ENCODE measurements at places on chromosomes 6 and 20.
A peak's percentile ranks its signal among the peaks of the same experiment; 100 is the strongest.

DNA sequence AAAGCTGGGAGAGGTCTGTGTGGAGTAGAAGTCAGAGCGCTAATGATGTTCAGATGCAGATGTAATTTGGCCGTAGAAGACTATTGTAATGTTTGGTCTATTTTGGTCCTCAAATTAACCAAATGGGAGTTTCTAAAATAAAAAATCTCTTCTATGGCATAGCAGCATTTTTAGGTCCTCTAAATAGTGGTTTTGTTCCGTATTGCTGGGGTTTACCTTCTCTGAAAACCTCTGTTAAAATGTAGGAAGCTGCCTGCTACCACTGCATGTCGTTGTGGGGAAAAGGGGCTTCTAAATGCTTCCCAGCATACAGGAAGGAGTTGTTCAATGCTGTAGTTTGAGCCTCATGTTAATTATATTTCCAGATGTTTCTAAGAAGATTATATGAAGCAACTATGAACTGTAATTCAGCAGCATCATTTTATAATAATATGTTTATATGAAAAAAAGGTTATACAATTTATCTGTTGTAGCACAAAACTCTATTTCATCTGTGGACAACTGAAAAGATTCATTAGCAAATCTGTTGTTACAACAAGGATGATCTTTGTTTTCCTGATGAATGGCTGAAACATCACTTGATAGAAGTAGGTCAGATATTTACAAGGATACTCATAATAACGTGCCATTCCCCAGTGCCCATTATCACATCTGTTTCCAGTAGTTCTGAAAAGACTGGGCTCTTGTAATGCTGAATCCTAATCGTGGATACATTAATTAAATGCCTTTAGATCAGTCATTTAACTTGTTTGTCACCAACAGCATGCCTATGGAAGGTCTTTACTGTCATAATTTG lies 256.6 kb downstream of the TBC1D7 start:
- no peak for DNase-seq

GRCh38 chr6:139126931-139127330 lies 7.9 kb upstream of the HECA start:
- DNase-seq = no peak

DNA sequence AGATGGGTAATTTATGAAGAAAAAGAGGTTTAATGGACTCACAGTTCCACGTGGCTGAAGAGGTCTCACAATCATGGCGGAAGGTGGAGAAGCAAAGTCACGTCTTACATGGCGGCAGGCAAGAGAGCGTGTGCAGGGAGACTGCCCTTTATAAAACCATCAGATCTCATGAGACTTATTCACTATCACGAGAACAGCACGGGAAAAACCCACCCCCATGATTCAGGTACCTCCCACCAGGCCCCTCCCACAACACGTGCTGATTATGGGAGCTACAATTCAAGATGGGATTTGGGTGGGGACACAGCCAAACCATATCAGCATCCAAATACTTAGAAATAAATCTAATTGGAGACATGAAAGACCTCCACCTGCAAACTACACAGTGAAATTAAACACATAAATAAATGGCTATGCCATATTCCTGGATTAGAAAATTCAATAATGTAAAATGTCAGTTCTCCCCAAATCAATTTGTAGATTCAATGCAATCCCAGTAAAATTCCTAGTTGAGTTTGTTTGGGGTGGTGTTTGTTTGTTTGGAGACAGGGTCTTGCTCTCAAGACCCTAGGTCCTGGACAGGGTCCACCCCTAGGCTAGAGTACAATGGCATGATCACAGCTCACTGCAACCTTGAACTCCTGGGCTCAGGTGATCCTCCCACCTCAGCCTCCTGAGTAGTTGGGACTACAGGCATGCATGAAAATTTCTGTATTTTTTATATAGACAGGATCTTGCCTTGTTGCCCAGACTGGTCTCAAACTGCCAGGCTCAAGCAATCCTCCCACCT lies 101.6 kb downstream of the TAF4 start:
- DNase-seq = no peak

GRCh38 chr6:125793863-125794262 lies 3.1 kb downstream of the NCOA7 start:
- no peak for DNase-seq

GRCh38 chr6:92723390-92723931 lies 695.9 kb downstream of the EPHA7 start:
- no peak for DNase-seq

DNA sequence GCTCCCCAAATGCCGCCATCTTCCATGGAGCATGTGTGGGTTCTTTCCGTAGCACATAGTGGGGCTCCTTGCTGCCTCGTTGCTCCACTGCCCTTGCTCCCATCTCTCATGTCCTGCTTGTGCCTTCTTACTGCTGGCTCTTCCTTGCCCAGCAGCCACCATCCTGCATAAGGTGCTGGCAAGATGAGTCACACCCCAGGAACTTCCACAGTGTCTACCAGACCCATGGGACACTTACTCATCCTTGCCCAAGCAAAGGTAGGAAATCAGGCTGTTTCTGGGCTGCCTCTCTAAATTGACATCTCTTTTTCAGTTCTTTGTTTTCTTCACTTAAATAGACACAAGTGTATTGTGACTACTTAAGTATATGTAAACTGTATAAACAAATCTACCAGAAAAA lies 39.4 kb upstream of the RGS17 start:
- no peak for DNase-seq

DNA sequence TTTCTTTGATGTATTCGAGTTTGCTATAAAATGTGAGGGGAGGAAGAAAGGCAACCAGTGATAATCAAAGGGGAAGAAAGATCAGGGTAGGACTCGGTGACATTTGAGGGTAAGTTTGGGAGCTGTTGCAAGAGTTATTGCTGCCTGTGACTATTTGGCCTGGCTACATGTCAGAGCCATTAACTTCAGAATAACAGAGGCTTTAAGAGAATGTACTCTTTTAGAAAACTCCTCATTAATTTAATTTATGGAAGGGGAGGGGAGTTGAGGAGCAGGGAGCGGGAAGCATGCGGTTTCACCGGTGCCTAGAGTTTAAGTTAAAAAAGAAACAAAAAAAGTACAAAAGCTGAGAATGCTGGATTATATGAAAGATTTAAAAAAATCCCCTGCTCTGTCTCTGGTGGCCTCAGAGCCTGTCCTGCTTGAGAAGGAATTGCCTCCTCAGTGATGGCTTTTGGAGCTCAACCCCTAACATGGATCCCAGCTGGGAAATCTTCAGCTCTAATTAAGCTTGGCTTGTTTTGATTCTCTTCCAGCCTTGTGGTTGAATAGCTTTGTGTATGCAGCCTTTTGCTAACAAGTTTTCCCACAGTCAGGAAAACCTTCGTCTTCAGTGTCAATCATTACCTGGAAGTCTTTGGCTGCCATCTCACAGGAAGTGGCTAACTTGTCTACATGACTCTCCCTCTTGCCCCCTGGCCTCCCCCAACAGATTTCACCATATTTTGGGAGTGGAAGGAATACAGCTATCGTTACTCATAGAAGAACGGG lies 238.2 kb downstream of the SOX4 start:
- DNase-seq = peak; percentile 54

DNA sequence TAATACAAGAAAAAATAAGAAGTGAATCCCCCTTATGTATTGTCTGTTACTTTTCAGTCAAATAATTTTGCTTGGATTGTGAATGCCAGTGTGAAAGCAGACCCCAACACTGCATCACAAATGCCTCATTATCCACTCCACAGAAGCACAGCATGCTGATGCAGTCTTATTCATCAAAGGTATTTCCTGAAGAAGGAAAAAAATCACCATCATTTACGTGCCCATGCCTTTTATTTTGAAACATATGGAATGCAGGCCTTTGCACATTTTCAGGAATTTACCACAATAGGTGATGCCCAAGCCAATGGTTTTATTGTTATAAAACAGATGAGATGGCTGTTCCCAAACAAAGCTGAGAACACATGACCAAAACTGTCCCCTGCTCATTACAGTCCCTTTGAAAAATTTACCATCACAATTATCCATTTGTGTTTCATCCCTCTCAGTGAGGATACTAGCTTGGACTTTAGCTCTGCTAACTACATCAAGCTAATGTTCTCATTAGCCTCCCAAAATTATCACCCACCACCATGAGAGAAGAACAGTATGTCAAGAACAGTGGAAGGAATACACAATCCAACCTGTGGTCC lies 180.6 kb upstream of the HTR1E start:
- DNase-seq = peak; percentile 36

GRCh38 chr20:1844325-1845162 lies 50.7 kb upstream of the SIRPA start:
- DNase-seq = no peak

- DNase-seq = no peak
Measured at GRCh38 chr20:16806886-16807285, 58.7 kb downstream of the OTOR start.

- no peak for DNase-seq
Measured at GRCh38 chr6:2949536-2950083, 21.8 kb downstream of the SERPINB6 start.

DNA sequence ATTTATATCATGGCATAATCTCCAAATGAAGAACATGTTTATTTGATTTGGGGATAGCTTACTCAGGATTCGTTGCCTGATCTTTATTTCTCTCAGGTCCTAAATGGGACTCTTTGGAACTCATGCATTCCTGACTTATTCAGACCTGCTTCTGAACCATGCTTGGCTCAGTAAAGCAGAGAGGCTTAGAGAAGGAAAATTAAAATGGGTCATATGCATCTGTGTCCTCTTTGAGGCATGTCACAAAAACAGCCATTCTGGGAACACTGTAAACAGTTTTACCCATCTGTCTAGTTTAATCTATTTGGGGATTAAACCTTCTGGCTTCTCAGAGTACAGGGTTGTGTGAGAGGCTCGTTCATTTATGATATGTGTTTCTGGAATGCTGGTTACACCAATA lies 1017.3 kb downstream of the KIF16B start:
- no peak for DNase-seq

DNA sequence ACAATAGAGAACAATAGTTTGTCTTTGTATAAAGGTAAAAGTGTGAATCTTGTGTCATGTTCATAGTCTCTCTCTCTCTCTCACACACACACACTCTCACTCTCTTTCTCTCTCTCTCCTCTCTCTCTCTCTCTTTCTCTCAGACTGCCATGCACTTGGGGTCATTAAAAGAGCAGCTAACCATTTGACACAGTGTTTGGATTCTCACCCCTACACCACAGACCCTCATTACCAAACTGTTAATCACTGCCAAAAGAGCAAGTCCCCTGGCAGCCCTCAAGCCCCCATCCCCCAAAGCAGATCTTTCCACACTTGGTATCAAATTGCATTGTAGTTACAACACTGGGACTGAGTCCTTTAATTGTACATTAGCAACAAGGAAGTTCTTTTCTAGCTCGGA lies 305.8 kb upstream of the RSPO3 start:
- DNase-seq = peak; percentile 16

DNA sequence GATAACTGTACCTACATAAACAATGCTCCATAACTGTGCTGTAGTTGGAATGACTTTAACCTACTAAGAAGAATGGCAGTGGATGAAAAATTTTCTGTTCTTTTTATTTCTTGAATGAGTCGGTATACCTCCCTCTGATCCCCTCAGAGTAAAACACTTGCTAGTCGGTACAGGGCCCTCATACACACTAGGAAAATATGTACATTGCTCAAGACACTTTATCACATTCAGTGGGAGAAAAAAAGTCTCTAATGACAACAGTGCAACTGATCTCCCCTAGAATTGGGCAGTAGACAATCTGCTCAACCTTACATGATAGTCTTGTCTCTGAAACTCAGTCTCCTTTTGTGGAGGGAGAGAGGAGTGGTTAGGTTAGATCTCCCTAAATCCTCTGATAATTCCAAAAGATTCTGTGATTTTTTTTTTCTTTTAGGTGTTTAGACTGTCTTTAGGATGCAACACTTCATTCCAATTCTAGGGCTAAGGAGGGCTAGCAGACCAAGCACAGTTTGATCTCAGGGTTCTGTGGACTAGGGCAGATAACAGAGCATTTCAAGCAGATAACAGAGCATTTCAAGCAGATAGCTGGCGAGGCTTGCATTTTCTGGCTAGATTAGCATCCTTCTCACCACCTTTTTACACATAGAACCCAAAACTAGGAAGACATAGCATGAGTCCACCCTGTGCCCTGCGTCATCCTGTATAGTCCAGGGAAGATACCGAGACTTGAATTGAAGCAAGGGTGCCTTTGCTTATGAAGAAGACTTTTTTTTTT lies 100.3 kb upstream of the TNFAIP3 start:
- DNase-seq = no peak

DNA sequence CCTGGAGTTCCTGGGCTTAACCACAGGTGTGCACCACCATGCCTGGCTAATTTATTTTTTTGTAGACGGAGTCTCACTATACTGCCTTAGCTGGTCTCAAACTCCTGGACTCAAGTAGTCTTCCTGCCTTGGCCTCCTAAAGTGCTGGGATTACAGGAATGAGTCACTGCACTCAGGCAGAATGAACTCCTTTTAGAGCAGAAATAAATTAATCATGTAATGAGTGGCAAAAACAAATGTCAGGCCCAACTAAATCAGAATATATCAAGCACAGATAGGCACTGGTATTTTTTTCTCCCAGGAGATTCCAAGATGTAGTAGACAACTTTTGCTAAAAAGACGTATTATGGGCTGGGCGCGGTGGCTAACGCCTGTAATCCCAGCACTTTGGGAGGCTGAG lies 2.6 kb downstream of the RPS10 start:
- DNase-seq = no peak

DNA sequence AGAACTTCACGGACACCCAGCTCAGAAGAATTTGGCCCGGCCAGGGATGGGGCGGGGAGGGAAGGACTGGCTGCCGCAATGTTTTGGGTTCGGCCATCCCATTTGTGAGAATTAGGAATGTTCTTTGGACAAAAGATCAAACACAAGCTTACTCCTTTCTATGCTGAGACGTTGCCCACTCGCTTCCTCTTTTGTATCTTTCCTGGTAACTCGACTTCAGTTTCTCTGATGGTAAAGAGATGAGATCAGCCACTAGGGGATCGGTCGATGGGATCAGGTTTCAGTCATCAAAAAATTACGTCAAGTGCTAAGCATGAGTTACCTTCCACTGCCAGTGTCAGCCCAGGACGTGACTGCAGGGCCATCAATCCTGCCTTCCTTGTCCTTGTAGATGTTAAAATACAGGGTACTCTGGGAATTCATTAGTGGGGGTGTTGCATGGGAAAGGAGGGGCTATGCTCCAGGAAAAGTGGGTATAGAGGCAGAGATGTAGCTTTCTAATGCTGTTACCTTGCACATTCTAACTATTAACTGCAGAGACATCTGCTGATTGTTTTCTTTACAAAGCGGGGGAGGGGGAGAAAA lies 190.2 kb downstream of the TSHZ2 start:
- peak; percentile 65 for DNase-seq

DNA sequence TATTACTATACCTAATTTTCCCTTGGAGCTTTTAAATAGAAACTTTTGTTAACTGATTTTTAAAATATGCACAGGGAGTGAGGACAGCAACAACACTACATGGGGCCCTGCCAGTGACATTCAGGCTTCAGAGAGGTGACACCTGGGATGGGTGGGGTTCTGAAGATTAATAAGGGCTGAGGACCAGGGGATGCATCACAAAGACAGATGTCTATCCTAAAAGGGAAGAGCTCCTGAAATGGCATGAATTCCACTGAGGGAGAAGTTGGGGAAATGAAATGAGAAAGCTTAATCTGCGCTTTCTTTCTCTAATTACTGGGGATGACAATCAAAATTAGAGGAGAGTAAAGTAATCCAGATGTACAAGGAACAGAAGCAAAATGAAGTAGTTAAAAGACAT lies 162.8 kb downstream of the BTBD9 start:
- no peak for DNase-seq
